Retina (tissue), 1 donor: ENCODE measurements at places on chromosomes 2 and 18.

- no peak for DNase-seq
Observed at GRCh38 chr2:180050246-180050645, 43.1 kb upstream of the CWC22 start.

- DNase-seq: no peak
Observed at GRCh38 chr2:48693645-48694044, 61.9 kb downstream of the LHCGR start.

GRCh38 chr2:206540757-206541156 lies 97.4 kb downstream of the ADAM23 start:
- no peak for DNase-seq

GRCh38 chr2:173184031-173185004 lies 108.7 kb downstream of the MAP3K20 start:
- no peak for DNase-seq

GRCh38 chr18:80033181-80034067 lies 810 bp upstream of the RBFA start:
- peak; percentile 81 for DNase-seq

- DNase-seq: no peak
Observed at GRCh38 chr18:11304928-11305327, 155.6 kb upstream of the PIEZO2 start.

- no peak for DNase-seq
Observed at GRCh38 chr2:6937582-6937981, 20.4 kb downstream of the RNF144A start.

DNA sequence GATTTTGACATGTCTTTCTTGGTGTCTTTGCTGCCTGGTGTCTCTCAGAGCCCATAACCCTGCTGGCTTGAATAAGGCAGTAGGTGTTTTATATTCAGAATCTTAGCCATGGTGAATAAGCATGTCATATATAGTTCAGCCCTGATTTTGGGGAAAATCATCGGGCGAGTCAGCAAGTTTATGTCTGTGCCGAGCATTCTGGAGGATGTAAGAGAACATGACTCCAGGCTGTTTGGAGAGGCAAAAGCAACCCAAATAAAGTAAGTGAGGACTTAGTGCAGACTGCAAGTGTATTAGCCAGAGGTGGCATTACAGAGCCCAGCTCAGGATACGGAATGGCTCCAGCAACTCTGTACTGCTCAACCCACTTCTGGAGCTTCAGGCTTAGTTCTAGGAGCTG lies 50.3 kb downstream of the TCF7L1 start:
- no peak for DNase-seq

DNA sequence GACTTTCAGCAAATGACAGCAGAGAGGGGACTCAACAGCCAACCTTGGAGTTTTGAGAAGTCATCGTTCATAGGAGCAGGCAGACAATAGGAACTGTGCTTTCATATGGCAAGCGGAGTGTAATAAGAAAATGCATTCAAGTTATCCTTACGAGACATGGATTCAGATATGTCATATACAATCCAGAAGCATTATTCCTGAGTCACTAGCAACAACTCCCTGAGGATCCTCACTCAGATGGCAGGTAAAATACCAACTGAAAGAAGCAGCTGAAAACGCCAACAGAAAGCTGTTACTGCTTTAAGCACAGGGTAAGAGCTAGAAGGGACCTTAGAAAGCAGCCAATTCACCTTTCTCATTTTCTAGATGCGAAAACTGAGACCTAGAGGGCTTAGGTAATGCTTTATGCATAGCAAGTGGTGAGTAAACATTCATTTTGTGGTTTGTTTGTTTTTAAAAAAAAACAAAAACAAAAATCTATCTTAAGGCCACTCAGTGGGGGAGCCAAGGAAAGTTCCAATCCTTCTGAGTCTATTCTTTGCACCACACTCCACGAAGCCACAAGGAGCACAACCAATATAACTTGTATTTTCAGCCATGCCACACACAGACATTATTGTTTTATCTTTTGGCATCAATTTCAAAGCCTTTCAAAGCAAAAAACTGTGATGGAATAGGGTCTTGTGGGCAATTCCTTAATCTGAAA lies 89.1 kb upstream of the RIOK3 start:
- DNase-seq: no peak

DNA sequence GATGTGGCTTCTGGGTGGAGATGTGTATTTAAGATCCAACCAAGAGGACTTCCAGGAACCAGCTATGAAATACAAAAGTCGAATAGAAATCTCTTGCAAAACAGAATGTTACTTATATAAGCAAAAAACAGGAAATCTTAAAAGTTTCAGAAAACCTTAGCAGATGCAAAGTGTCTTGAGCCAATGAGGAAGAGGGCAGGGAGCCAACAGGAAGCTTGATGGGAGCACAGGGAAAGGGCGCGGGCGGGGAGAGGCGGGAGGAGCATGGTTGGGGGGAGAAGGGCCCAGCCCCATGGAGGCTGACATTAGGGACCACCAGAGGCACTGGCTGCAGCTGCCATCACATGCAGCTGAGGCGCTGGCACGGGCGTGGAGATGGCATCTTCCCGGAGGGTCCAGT lies 203.3 kb downstream of the SNTG2 start:
- DNase-seq: no peak

GRCh38 chr2:212158081-212158480 lies 380.5 kb downstream of the ERBB4 start:
- no peak for DNase-seq

- no peak for DNase-seq
Observed at GRCh38 chr2:52611759-52612158, 1155.8 kb upstream of the CHAC2 start.

DNA sequence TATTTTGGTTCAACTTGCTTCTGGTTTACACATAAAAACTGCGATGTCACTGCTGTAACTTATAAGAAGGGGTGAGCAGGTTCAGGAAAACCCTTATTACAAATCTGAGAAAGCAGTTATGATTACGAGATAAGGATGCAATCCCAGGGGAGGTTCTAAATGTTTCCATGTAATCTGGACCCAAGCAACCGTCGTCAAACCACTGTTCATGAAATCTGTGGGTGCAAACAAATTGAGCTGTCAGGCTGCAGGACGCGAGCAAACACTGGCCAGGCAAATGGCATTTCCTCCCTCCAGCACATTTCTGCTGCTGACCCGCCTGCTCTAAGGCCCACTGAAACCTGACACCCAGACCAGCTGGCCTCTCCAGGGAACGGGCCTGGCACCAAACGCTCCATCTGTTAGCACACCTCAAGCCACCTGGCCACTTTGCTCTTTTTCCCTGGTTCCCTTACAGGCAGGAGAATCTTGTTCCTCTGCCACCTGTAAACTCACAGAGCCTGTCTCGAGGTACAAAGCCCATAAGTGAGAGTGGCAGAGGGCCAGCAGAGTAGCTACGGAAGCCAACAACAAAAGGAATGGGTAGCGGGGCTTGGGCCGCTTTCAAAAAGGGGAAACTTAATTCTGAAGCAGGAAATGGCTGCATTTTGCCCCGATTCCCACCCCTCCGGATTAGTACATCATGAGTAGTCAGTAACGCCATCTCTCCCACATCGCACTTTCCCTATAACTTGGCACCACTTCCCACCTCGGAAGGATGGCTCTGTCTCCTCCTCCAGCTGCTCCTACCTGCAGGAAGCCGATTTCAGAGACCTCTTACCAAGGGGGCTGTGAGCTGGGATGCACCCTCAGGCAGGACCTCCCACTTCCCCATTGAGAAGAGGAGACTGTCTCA lies 26.5 kb downstream of the CRACDL start:
- DNase-seq: peak; percentile 67

- no peak for DNase-seq
Observed at GRCh38 chr2:10912796-10913455, 1.2 kb downstream of the KCNF1 start.

DNA sequence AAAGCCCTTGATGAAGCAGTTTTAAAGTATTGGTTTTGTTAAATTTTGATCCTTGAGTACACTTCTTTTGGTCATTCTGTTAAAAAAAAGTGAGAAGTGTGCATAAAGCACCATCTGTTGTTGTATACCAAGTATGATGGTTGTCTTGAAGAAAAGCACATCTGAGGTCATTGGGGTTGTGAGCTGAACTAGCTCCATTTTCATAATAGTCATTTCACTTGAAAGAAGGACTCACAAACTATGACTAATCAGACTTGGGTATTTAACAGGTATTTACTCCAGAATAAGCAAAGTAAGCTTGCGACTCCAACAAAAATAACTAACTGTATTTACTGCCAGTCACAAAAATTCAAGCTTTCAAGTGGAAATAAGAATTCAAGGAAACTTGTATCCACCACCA lies 35.1 kb downstream of the CHN1 start:
- DNase-seq: no peak

- DNase-seq: no peak
Observed at GRCh38 chr2:239962890-239963591, 62.1 kb downstream of the NDUFA10 start.

GRCh38 chr2:85433511-85434089 lies 15.1 kb downstream of the SH2D6 start:
- peak; percentile 58 for DNase-seq

GRCh38 chr18:70005580-70005979 lies 57.9 kb upstream of the CD226 start:
- no peak for DNase-seq

- DNase-seq: no peak
Observed at GRCh38 chr2:73718851-73719621, 18.1 kb downstream of the TPRKB start.

GRCh38 chr2:144379851-144380311 lies 140.0 kb downstream of the ZEB2 start:
- no peak for DNase-seq

- no peak for DNase-seq
Observed at GRCh38 chr2:152062125-152063091, 36.4 kb downstream of the CACNB4 start.

DNA sequence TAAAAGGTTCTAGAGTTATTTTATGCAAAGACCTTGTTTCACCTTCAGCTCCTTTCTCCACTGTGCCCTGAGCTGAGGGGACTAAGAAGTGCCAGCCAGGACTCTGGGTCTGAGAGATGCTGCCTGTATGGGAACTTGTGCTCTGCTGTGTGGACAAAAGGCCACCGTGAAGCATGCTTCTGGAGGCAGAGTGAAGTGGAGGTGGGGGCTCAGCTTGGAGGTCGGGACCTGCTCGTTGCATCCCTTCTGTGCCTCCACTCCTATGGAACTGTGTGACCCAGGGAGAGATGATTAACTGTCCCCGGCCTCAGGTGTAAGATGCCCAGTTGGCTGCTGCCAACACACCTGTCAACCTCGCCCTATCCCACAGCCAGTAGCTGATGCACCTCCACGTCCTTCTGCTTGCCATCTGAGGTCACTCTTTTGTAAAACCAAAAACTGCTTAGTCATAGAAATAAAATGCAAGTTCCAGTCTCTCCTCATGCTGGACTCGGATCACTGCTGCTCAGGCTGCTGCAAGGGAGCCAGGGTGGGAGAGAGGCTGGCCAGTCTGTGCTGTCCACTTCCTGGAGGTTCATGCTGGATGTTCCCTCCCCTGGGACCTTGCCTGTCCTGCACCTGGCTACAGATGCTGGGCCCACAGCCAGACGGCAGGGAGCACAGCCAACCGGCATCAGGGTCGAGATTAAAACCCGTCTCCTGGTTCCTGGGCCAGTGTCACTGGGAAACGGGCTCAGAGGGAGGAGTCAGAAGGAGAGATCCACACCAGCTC lies 113.2 kb downstream of the ACKR3 start:
- no peak for DNase-seq

DNA sequence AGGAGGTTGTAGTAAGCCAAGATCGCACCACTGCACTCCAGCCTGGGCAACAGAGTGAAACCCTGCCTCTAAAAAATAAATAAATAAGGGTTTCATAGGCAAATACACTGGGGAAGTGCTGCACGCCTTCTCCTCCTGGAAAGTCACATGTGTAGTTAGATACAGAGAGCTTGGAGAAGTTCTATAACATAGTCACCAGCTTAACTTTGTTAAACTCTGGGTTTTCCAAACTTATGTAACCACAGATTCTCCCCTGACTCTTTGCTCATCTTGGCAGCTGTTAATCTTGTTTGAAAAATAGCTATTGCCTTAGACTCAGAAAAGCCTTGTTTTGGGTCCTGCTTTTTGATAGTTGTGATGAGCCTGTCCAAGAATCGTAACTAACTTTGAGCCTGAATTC lies 25.2 kb downstream of the KIAA2012 start:
- no peak for DNase-seq

GRCh38 chr2:45769056-45769455 lies 117.6 kb downstream of the PRKCE start:
- no peak for DNase-seq

GRCh38 chr18:57640749-57641148 lies 19.1 kb upstream of the NARS1 start:
- DNase-seq: no peak

- no peak for DNase-seq
Observed at GRCh38 chr2:50538147-50538546, 493.8 kb downstream of the NRXN1 start.

GRCh38 chr2:136212426-136213378 lies 94.8 kb upstream of the CXCR4 start:
- no peak for DNase-seq

GRCh38 chr2:112032689-112033465 lies 22.2 kb upstream of the TMEM87B start:
- no peak for DNase-seq

- DNase-seq: no peak
Observed at GRCh38 chr2:102387763-102388546, 32.4 kb downstream of the IL18R1 start.

- DNase-seq: peak; percentile 65
Observed at GRCh38 chr18:55587418-55588110, 428 bp downstream of the TCF4 start.

- DNase-seq: no peak
Observed at GRCh38 chr18:69383186-69383585, 17.5 kb upstream of the DOK6 start.

GRCh38 chr2:119786295-119786694 lies 26.6 kb downstream of the PTPN4 start:
- no peak for DNase-seq

GRCh38 chr2:202149155-202149762 lies 76.2 kb downstream of the KIAA2012 start:
- peak; percentile 59 for DNase-seq

DNA sequence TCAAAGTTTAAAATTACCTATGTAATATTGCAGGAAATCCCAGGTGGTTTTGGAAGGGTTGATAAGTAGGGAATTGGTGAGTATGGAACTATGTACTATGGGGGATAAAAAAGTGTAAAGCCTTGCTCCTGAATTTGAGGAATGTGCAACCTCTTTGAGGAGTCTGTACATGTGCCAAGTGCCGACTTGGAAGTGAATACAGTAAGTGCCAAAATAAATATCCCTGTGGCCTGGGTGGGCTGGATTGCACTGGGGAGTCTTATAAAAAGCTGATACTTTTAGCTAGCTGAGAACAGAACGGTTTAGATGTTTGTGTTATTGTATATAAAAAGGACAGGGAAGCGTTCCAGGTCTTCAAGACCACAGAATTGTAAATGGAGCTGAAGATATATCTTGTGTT lies 317.1 kb upstream of the LRRTM1 start:
- no peak for DNase-seq

- peak; percentile 71 for DNase-seq
Observed at GRCh38 chr2:3606370-3607201, 11.7 kb downstream of the COLEC11 start.

- no peak for DNase-seq
Observed at GRCh38 chr2:197571627-197572271, 55.9 kb downstream of the MOB4 start.

DNA sequence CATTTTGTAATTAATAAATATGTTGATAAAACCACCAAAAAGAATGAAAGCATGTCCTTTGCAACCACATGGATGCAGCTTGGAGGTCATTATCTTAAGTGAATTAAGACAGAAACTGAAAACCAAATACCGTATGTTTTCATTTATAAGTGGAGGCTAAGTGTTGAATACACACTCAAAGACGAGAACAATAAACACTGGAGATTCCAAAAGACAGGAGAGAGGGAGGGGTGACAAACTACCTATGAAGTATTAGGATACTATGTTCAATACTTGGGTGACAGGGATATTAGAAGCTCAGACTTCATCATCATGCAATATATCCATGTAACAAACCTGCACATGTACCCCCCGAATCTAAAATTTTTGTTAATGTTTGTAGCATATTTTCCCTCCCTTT lies 7.0 kb downstream of the ERLEC1 start:
- DNase-seq: no peak
